Activated CD4-positive, alpha-beta T cell treated with anti-CD3 and anti-CD28 coated beads, Interleukin-2, amount 50 U/mL, for 16 hours (primary cell): ENCODE measurements at places on chromosomes 7 and 10.

GRCh38 chr7:30200591-30200990 lies 65.8 kb downstream of the MTURN start:
- no peak for DNase-seq

DNA sequence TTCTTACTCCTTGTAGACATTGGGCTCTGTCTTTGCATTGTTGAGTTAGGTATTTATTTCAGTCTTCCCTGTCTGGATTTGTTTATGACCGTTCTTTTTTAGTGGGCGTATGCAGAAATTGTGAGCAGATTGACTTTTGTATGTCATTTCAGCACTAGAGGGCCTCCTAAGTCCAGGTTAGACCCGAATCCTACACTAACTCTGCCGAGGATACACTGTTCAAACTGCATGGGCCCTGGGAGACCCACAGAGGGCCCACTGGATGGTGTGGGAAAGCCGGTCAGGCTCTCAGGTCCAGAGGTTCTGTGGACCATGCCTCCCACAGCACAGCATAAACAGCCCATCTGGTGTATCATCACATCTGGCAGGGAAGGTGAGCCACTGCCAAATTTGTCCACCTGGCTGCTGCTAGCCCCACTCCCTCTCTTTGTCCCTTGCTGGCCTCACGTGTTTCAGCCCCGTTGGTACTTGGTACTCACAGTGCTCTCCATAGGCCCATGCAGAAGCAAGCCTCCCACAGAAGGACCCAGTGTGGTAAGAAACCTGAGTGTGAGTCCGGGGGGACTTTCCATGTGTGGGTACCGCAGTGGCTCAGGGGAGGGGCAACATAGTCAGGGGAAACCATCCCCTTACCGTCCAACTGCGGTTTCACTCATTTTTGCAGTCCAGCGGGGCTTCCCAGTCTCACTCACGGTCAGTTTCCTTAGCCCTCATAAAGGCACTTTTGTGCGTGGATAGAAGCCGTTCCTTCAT lies 112.8 kb downstream of the APBB1IP start:
- no peak for DNase-seq

- DNase-seq = no peak
Observed at GRCh38 chr10:59148701-59149100, 27.7 kb upstream of the PHYHIPL start.

DNA sequence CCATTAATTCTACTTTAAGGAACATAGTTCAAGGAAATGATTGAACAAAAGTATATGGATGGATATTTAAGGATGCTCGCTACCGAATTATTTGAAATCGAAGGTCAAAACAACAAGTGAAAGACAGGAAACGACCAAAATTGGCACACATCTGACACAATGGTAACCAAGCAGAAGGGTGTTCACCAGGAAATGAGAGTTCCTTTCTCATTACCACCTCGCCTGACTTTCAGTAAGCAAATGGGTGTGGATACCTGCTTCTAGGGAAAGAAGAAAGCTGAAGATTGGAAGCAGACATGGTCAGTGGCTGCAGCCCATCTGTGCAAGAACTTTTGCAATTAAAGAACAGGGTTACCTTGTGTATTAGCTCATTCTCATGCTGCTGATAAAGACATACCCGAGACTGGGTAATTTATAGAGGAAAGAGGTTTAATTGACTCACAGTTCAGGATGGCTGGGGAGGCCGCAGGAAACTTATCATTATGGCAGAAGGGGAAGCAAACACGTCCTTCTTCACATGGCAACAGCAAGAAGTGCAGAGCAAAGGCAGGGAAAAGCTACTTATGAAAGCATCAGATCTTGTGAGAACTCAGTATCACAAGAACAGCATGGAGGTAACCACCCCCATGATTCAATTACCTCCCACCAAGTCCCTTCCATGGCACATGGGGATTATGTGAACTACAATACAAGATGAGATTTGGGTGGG lies 6.2 kb upstream of the TMEM273 start:
- peak; percentile 46 for DNase-seq

- peak; percentile 49 for DNase-seq
Observed at GRCh38 chr7:5997210-5997808, 11.5 kb downstream of the PMS2 start.

DNA sequence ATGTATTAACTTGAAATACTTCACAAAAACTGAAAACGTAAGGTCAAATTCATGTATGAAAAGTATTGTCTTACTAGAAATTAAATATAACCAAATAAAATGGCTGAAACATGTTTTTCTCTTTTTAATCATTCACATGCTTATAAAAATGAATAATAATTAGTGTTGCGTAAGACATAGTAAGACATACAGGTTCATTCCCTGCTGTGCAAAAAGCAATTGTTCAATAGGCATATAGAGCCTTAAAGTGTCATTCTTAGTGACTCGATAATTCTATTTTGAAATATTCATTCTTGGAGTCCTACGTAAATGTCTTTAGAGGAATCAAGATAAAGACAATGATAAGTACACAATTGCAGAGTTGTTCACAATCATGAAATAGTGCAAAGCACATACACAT lies 337.1 kb downstream of the SUGCT start:
- no peak for DNase-seq

DNA sequence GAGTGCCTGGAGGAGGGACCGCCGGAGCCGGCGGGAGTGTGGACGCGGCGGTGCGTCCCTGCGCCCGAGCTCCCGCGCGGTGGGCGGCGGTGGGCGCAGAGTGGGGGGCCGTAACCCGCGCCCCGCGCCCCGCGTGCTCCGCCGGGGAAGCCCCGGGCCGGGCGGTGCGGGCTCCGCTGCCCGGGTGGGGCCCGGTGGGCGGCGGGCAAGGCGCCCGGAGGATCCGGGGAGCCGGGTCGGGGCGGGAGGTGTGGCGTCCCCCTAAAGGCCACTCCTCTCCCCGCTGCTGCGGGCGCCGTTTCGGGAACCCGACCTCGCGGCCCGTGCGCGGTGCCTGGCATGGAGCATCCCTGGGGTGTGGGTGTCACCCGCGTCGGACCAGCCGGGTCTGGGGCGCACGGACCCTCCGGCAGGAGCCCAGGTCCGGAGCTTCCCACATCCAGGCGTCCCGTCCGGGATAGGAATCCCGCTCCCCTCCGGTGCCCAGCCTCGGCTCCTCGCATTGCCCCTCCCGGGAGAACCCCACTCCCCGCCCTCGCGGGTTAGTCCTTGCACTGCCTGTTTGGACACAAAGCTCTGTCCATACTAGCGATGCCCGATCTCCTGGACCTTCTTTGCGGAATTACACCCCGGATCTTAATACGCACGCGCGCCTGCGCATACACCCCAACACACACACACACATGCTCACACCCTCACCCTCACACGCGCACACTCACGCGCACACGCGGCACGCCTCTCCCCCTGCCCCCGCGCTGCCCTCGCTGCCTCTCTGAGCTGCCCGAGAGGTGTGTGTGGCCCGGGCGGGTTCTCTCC lies 723 bp downstream of the MTURN start:
- DNase-seq = peak; percentile 44

DNA sequence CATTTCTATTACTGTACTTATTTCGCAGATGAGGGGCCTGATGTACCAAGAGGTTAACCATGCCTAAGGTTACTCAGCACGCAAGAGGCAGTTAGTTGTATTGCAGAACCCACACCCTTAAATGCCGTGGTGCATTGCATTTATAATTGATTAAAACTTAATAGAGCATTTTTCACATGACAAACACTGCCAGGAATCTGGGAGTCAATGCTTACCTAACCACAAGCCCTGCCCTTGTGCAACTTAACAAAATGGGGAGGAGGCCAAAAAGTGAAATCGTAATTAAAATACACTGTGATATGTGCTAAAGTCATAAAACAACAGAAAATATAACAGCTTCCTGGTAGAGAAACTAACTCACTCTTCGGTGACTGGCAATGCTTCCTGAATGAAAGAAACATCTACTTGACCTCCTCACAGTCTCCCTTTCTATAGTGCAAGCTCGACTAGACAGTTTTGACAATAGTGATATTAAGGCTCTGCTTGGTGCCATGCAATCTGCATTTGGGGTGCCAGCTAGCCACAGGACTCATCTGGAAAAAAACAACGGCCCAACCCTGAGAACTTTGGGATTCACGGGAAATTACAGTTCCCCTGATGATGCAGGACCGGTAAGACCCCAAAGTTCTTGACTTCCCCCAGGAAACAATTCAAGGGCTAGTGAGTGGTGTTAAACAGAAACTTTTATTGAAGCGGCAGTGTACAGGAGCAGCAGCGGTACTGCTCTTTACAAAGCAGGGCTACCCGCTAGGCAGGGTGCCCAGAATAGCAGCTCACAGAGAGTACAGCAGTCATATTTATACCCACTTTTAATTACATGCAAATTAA lies 612.4 kb downstream of the TNS3 start:
- DNase-seq = no peak
